SHP77 (cell line): ENCODE measurements at places on chromosomes 6 and 20.
A peak's percentile ranks its signal among the peaks of the same experiment; 100 is the strongest.

- DNase-seq, result no peak
Observed at GRCh38 chr20:24868959-24869358, 80.1 kb upstream of the CST7 start.

- no peak for DNase-seq
Observed at GRCh38 chr6:21935561-21936028, 342.0 kb downstream of the SOX4 start.

DNA sequence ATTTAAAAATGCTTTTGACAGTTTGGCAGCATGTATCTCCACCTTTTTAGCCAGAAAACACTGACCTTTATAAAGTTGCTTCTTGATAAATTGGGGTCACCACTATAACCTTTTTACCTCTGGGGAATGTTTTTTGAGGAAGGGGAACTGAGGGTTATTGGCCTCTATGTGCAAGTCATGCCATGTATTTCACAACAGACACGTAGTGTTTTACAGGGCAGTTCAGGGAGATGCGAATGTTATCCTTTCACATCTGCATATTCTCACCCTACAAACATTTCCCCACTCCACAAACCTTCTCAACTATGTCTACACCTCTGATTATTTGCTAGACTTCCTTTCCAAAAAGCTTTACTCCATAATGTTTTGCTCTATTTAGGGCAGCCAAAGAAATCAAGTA, 17.0 kb upstream of the SLA2 start:
- DNase-seq, result no peak

DNA sequence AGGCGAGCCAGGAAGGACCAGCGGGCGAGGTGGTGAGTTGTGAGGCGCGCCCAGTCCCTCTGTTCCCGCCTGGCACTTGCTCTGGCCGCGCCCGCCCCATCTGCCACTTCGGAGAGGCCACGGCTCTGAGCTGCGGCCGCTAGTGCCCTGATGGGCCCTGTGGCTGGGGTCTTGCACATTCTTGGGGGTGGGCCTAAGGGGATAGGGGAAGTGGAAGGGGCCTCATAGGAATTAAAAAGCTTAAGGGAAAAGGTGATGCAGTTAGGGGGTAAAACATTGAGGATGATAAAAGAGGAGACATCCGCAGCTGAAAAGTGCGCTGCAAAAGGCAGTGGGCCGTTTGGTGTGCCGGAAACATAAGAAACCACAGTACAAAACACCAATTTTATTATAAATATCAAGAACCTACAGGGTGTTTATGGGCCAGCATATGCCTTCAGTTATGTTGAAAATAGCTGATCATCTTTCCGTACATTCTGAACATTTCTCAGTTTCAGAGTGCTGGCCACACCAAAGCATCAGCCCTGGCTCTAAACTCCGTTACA, 1.1 kb upstream of the PSMB8 start:
- no peak for DNase-seq

- DNase-seq, result no peak
Observed at GRCh38 chr6:114106020-114106419, 135.1 kb upstream of the HDAC2 start.

DNA sequence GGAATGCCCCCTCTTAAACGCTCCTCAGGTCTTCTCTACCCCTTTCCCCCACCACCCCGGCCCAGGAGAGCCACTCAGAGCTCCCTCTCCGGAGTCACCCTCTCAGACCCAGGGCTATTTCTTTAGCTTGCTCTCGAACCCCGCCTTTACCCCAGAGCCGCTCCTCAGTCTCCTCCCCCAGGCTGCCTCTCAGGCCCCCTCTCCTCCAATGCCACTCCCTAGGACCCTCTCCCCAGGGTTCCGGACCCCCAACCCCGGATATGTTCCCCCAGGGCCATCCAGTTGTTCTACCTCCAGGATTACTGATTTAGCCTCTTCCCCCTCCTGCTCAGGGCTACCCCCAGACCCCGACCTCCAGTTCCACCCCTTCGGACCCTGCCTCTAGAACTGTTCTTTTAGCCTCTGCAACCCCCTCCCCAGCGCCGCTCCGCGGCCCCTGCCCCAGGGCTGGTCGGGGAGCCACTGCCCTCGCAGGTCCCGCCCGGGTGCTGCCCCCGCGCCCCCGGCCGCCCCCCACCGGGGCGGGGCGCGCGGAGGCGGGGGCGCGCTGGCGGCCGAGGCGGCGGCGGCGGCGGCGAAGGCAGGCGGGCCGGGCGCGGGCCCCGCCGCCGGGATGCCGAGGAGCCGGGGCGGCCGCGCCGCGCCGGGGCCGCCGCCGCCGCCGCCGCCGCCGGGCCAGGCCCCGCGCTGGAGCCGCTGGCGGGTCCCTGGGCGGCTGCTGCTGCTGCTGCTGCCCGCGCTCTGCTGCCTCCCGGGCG, at the start of gene MMP24:
TSS of gene MMP24 (plus strand) at position 565 of the 758 bp plus-strand sequence. CDS start at position 614, 49 bp downstream.
- DNase-seq, result no peak

GRCh38 chr20:26308961-26309360, 612.3 kb upstream of the ZNF337 start:
- DNase-seq, result no peak

DNA sequence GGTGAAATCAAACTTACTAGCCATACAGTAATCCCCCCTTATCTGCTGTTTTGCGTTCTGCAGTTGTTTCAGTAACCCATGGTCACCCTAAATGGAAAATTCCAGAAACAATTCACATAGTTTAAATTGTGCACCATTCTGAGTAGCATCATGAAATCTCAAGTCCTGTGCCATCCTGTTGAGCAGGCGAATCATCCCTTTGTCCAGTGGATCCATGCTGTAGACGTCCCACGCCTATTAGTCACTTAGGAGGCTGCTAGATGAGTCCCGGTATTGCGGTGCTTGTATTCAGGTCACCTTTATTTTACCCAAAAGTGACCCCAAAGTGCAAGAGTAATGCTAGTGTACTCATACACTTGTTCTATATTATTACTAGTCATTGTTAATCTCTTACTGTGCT, 46.4 kb downstream of the HECA start:
- DNase-seq, result no peak

GRCh38 chr20:56839222-56839621, 210.1 kb downstream of the TFAP2C start:
- DNase-seq, result no peak

DNA sequence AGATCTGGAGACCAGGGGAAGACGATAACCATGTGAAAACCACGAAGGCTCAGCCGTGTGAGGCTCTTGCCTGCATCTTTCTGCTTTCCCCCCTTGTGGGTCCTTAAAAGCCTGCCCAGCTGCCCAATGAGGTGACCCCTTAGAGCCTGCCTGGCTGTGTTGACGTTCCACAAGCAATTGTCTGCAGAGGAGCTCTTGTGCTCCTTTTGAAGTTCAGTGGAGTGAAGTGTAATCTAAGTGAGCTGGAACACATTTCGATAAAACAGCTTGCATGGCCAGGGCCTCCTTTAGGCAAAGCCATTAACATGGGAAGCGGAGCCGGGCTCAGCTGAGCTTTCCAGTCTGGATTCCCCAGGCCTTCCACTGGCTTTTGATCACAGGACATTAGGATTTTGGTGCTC, 27.3 kb upstream of the TCP11 start:
- DNase-seq, result no peak

GRCh38 chr6:144729502-144729901, 444.4 kb downstream of the UTRN start:
- DNase-seq, result no peak

- no peak for DNase-seq
Observed at GRCh38 chr6:7914991-7915789, 4.6 kb upstream of the TXNDC5 start.

GRCh38 chr20:14597206-14597715, 259.8 kb upstream of the FLRT3 start:
- no peak for DNase-seq

- DNase-seq, result peak; percentile 50
Observed at GRCh38 chr6:15061908-15062515, 183.9 kb upstream of the JARID2 start.

DNA sequence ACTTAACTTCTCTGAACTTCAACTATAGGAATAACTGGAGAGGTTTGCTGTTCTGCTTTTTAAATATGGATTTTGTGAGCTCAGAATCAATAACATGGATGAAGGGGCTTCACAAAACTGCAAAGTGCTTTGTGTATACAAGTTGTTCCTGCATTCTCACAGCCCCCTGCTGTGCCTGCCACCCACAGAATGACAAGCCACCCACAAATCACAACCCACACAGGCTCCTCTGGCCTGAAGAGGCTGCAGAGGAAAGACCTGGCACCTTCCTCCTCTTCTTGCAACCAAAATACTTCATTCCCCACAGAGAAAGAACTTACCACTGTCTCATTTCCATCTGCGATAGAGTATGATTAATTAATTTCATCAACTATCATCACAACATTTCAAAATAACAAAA, 106.7 kb upstream of the NHSL1 start:
- DNase-seq, result no peak

GRCh38 chr6:150293019-150293418, 75.8 kb upstream of the IYD start:
- no peak for DNase-seq

DNA sequence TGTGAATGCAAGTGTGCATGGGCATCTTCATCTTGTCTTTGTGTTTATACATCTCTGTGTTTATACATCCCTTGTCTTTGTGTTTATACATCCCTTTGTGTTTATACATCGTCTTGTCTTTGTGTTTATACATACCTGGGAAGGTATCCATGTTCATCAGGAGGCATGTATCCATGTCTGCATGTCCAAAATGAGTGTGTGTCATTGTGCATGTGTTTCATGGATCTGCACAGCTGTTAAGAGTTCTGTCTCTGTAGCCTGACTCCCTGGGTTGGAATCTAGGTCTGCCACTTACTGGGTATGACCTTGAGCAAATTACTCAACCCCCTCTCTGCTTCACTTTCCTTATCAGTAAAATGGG, 50.1 kb upstream of the SIRPA start:
- no peak for DNase-seq

- DNase-seq, result no peak
Observed at GRCh38 chr6:112581015-112581414, 233.9 kb downstream of the RFPL4B start.

DNA sequence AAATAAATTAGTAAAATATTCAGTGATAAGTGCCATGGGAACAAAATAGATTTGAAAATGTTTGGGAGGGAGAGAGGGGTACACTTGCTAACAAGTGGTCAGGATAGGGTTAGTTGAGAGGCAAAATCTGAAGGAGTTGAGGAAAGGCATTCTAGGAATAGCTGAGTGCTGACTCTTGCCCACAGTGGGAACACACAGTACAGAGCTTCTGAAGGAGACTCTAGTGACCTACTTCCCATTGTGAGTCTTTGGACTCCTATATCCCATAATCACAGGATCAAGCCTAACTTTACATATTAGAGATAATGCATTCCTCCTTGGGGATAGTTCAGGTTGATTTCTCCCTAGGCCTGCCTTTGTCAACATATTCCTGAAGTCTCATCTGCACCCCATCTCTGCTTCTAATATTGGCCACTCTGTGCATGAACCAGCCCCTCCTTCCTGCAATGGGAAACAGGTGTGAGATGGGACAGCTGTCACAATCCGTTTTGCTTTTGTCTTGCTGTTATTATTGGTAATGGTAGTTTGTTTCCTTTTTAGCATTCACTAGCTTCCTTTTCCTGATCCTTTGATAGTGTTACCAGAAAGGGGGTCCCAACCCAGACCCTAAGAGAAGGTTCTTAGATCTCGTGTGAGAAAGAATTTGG, 2.6 kb upstream of the TRIM38 start:
- DNase-seq, result no peak

- no peak for DNase-seq
Observed at GRCh38 chr6:52749556-52750152, 13.6 kb downstream of the GSTA2 start.

GRCh38 chr20:49103019-49103418, 56.9 kb downstream of the CSE1L start:
- no peak for DNase-seq

DNA sequence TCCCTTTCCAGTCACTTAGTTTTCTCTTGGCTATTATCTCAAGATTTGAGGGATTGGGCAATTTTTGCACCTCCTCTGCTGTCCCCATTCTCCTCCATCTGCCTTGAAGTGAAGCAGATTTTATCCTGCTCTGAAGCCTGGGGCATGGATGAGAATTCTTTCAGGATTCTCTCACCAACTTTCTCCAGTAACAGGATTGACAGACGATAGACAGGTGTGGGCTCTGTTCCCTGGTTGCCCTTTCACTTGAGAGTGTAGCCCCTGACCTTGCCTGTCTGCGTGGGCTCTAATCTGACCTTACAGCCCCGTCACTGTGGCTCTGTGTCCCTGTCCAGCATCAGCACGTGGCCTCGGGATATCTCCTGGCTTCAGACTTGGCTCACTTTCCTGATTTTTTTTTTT, 27.1 kb downstream of the CDYL start:
- DNase-seq, result no peak

DNA sequence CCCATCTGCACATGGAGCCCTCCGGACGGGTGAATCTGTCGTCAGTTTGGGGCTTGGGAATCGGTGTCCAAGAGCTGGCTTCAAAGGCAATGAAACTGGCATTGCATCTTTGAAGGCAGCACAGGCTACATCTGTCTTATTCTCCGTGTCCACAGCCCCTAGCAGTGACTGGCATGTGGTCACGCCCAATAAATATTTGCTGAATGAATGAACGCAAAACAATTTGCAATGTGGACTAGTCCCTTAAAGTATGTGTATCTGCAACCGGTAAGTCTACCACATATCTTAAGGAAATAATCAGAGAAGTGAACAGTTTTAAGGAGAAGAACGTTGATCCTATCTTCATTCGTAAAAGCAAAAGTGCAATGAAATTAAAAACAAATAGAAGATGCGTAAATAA, 8.0 kb upstream of the PMEPA1 start:
- DNase-seq, result no peak

GRCh38 chr6:30136570-30137286, 788 bp downstream of the TRIM40 start:
- no peak for DNase-seq

GRCh38 chr6:79079561-79080041, 1.5 kb upstream of the PHIP start:
- no peak for DNase-seq

- DNase-seq, result no peak
Observed at GRCh38 chr6:42961020-42961470, 491 bp downstream of the GNMT start.

DNA sequence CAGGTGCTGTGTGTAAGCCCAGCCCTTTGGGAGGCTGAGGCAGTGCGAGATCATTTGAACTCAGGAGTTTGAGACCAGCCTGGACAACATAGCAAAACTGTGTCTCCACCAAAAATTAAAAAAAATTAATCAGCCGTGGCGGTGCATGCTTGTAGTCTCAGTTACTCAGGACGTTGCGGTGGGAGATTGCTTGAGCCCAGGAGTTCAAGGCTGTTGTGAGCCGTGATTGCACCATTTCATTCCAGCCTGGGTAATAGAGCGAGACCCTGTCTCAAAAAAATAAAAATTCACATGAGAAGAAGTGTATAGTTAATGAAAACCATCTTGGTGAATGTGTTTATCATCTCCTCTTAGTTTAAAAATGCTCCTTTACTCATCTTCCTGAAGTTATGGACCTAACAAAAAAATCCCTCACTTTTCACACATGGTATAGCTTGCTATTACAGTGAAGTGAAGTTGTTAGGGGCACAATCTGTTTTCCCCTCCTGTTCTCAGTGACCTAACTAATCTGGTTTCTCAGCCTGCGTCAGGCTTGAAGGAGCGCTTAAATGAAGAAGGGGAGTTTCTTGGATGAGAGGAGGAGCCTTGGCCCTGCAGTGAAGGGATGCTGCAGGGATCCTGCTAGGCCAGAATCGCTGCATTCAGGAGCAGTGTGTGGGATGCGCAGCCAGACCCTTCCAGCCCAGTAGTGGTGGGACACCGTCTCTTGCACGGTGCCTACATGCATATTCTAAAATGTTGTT, 45.3 kb downstream of the JARID2 start:
- no peak for DNase-seq

GRCh38 chr6:169669147-169669546, 32.7 kb downstream of the WDR27 start:
- no peak for DNase-seq

- no peak for DNase-seq
Observed at GRCh38 chr6:75403563-75404080, 90.0 kb downstream of the FILIP1 start.
